ENCODE measurements at places on chromosomes 6 and 20. TPM values are rescaled to one million over a fixed set of nuclear protein-coding genes. Genes with fewer than 3 reads are reported as not detected.

- no peak for DNase-seq
Measured at GRCh38 chr20:58238490-58238889, 10.0 kb upstream of the ANKRD60 start.

DNA sequence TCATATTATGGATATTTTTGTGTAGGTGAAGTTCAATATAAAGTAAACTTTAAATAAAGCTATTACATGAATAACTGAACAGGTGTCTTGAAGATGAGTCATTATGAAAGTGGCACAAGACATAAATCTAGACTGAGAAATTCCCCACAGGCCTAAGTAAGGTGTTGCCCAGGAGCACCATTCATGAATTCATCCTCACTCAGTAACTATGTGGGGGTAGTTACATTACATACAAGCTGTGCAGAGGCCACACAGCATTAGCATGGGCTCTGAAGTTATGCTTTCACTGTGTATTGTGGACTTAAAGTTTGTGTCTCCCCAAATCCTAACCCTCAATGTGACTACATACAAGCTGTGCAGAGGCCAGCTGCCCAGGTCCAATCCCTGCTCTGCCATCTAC lies 65.9 kb downstream of the BCAS1 start:
- DNase-seq: no peak

DNA sequence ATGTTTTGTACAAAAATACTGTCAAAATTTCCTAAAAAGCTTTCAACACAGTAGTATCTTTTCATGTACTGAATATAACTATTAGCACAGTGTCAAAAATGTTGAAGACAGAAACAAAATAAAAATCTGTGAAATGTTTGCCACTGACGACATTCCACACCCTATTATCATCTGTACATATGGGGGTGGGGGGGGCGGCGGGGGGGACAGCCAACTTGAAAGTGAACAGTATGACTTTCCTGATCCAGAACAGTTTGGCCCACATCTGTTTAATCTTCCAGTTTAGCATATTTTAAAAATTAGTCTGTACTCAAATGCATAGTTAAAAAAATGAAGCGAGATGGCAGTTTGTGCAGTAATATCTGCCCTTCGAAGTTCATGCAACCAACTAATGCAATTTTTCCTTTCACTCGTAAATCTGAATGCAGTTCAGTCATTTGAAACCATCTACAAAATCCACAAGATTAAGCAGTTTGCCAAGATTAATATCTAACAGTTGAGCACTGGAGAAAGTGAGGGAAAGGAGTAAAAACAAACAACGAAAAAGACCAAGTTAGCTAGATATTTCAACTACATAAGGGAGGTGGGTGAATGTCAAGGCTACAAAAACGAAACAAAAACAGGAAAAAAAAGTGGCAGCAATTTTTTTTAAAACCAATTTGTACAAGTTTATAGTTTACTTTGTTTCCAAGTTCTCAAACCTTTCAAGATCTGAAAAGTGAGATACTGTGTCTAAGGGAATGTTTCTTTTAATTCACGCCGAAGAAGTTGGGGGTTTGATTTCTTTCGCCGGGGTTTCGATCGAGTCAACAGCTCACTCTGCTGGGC lies 1.9 kb downstream of the CITED2 start:
- DNase-seq: no peak

DNA sequence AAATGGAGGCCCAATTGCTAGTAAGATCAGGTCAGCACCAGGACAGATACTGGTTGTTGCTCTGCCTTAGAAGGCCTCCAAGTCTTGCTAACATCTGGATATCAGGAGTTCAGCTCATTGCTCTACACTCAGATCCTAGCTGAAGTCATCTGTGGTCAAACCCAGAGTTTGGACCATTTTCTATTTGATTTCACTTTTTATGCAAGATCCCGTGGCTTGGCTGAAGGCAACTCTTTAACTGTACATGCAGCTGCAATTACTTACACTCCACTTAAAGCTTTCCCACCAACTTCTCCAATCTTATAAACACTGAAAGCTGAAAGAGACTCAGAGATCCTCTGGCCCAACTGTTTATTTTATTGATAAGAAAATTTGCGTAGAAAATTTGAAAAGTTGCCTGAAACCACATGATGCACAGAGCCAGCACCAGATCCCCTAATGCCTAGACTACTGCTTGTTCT lies 2.7 kb downstream of the SLC17A2 start:
- DNase-seq: no peak

HLA-DQB1 gene
- not detected for polyA plus RNA-seq

KCNS1 gene
- polyA plus RNA-seq: not detected

HLA-DQA2 gene
- not detected for polyA plus RNA-seq

TINAG gene
- polyA plus RNA-seq: 0.16 TPM
